ENCODE measurements at places on chromosomes 2 and 18. TPM values are rescaled to one million over a fixed set of nuclear protein-coding genes. Genes with fewer than 3 reads are reported as not detected.

WDFY1 gene
- 28.3 TPM for total RNA-seq

MOGAT1 gene
- total RNA-seq, result not detected

CFAP65 gene
- total RNA-seq, result not detected

CNGA3 gene
- total RNA-seq, result not detected

GALR1 gene
- total RNA-seq, result not detected

EFR3B gene
- total RNA-seq, result 0.45 TPM

TMEM17 gene
- total RNA-seq, result 4.3 TPM

LRRTM4 gene
- total RNA-seq, result not detected

CKAP2L gene
- total RNA-seq, result 14.0 TPM

AUP1 gene
- 161 TPM for total RNA-seq

GPR39 gene
- total RNA-seq, result 4.0 TPM

PLGLB2 gene
- 0.30 TPM for total RNA-seq

NGEF gene
- total RNA-seq, result 4.6 TPM

CAPN10 gene
- 28.2 TPM for total RNA-seq

ALLC gene
- 0.41 TPM for total RNA-seq

FSHR gene
- total RNA-seq, result not detected

MAP3K19 gene
- not detected for total RNA-seq

SH3BP4 gene
- total RNA-seq, result 20.3 TPM

TMEM200C gene
- not detected for total RNA-seq

HOXD3 gene
- total RNA-seq, result 0.90 TPM

LDLRAD4 gene
- total RNA-seq, result 1.6 TPM

UGT1A5 gene
- total RNA-seq, result not detected

GTF2A1L gene
- not detected for total RNA-seq

RGPD4 gene
- not detected for total RNA-seq

KLHL14 gene
- total RNA-seq, result 0.03 TPM

GULP1 gene
- 49.0 TPM for total RNA-seq

TMEM182 gene
- total RNA-seq, result 0.98 TPM

ITGAV gene
- total RNA-seq, result 28.5 TPM

ABCG5 gene
- total RNA-seq, result not detected

GPR35 gene
- 0.16 TPM for total RNA-seq

GNAL gene
- 2.3 TPM for total RNA-seq

SERPINB10 gene
- total RNA-seq, result not detected

ANKRD30B gene
- total RNA-seq, result 1.4 TPM

SCG2 gene
- total RNA-seq, result 10.3 TPM

AQP12A gene
- not detected for total RNA-seq

REG3A gene
- total RNA-seq, result not detected

POTEI gene
- total RNA-seq, result 2.8 TPM

MALL gene
- total RNA-seq, result not detected

POU3F3 gene
- not detected for total RNA-seq

LBX2 gene
- 16.3 TPM for total RNA-seq

ELOA2 gene
- not detected for total RNA-seq

ST6GAL2 gene
- not detected for total RNA-seq

KCNK3 gene
- 0.60 TPM for total RNA-seq

LAMA1 gene
- 3.1 TPM for total RNA-seq

KCNE4 gene
- total RNA-seq, result 0.34 TPM

WDR43 gene
- total RNA-seq, result 151 TPM

KLHL41 gene
- total RNA-seq, result 0.45 TPM

CTDP1 gene
- 13.9 TPM for total RNA-seq
